ENCODE measurements at places on chromosomes 16 and 17.

DNA sequence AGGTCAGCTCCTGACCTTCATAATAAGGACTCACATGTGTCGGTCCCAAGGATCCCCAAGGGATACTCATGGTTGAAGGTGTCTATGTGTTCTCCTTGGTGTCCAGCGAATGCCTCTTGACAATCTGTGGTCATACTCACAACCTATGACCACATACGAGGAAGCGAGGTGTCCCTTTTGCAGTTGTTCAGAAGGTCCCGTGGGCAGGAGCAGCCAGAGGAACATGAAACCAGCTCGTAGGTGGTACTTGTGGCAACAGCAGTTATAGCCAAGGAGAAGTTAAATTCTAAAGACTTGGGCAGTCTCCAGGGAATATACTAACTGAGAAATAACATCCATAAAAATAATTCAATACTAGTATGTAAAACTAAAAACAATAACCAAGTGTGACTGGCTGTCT lies 685.3 kb downstream of the WWOX start:
- no peak for DNase-seq

DNA sequence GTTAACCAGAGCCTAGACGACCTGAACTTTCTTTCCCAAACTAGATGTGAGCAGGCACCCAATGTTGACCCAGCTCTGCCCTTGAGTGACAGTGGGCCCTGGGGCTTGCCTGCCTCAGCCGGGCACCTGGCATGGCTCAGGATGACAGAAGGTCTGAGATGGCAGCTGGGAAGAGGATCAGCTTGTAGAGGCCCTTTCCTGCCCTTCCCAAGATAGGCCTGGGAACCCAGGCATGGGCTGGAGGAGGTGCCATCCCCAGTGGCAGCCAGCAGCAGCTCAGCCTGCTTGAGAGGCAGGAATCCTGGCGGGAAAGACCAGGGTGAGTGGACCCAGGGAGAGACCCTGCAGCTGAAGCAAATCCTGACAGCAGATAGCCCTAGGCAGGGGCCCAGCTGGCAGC lies 59.1 kb downstream of the PIPOX start:
- DNase-seq, result no peak

DNA sequence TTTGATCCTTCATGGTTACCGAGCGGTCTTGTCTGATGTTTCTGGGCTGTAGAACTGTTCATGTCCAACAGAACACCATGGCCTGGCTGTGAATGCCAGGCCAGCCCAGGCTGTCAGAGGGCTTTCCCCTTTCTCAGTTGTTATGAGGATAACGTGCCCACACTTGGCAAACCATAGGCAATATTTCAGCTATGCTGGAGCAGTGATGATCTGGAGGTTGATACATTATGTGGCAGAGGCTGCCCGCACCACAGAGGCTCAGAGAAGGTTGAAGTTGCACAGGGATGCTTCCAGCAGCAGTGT lies 92.9 kb downstream of the C16orf78 start:
- DNase-seq, result no peak

- DNase-seq, result no peak
Measured at GRCh38 chr16:47308601-47309000, 152.3 kb downstream of the ITFG1 start.

GRCh38 chr17:37766971-37767370 lies 22.1 kb upstream of the HNF1B start:
- DNase-seq, result no peak

DNA sequence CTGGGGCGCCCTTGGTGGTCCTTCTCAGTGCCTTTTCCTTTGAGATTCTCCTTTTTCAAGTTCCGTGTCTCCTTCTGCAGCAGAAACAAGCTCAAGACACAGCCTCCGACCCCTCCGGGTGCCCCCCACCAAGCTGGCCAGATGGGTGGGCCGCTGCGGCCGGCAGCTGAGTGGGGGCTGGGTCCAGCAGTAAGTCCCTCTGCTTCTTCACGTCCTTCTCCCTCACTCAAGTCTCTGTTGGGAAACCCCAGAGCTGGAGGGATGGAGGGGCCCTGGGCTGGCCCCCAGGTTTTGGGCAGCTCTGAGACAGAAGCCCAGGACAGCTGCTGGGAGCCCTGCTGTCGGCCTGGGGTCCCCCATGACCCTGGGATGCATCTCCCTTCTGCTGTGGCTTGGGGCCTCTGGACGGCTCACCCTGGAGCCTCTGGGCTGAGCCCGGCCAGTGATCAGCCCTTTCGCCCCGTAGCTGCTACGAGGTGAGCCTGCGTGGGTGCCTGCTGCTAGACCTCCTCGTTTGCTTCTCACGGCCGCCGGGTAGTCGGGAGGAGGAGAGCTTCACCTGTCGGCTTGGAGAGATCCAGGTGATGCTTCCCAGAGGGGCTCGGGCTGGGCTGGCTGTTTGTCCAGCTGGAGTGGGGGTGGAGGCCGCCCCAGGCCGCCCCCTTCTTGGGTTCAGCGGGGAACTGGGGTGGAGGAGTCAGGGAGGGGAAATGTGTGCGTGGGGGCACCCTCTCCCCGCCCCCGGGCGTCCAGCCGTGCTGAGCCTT lies 10.7 kb downstream of the ENGASE start:
- DNase-seq, result no peak

GRCh38 chr16:75252049-75252864 lies 833 bp upstream of the BCAR1 start:
- no peak for DNase-seq

Measured in A673 (cell line).